MCF 10A (cell line): ENCODE measurements at places on chromosomes 2 and 18. TPM values are rescaled to one million over a fixed set of nuclear protein-coding genes. Genes with fewer than 3 reads are reported as not detected.
A peak's percentile ranks its signal among the peaks of the same experiment; 100 is the strongest.

DNA sequence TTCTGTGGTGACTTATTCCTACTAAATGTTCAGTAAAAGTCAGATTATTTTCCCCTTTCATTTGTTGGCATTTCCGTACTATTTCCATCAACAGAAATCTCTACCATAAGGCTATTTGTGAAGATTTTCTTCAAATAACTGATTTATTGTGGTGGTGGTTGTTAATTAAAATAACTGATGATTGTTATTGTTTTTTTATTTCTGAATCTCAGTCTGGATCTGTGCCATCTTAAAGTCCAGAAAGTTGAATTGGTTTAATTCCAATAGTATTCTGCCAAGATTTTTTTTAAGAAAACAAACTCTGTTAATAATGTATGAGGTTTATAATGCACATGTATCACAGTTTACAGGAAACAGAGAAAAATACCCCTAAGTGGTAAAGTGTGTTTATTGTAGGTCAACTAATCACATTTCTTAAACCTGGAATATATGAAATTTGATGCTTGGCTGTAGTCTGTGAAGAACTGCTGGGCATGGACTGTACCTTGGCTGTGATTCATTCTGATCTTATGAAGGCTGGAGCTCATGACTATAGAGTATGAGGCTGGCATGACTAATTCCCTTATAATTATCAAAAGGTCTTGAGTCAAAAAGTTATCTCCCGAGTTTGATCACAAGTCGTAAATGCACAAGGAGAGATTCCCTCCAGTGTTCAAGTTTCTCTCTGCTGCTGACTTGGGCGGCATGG, 134.2 kb upstream of the RND3 start:
- DNase-seq = peak; percentile 83

C2orf15 gene
- total RNA-seq = 0.74 and 0.93 TPM in 2 replicates

GRCh38 chr2:127355407-127356008, 32.3 kb downstream of the MAP3K2 start:
- DNase-seq = peak; percentile 50

- no peak for DNase-seq
Measured at GRCh38 chr2:38886063-38886462, 3.6 kb upstream of the ARHGEF33 start.

- no peak for DNase-seq
Measured at GRCh38 chr2:108367561-108368175, 10.1 kb upstream of the SULT1C4 start.

TDRD15 gene
- not detected in 2 replicates for total RNA-seq

DNA sequence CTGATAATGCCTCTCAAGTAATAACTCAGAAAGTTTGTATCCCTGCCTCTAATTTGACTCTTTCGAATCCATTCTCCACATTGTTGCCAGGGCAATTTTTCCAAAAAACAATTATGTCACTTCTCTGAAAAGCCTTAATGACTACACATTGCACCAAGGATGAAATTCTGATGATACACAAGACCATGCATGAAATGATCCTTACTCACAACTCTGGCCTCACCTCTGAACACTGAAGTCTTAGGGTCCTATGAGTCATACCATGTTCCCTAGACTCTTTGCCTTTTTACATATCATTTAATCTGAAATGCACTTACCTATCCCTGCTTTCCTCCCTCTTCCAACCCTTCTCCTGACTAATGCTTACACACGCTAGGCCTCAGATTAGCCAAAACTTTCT, 51.0 kb downstream of the WDPCP start:
- DNase-seq = peak; percentile 40

DNA sequence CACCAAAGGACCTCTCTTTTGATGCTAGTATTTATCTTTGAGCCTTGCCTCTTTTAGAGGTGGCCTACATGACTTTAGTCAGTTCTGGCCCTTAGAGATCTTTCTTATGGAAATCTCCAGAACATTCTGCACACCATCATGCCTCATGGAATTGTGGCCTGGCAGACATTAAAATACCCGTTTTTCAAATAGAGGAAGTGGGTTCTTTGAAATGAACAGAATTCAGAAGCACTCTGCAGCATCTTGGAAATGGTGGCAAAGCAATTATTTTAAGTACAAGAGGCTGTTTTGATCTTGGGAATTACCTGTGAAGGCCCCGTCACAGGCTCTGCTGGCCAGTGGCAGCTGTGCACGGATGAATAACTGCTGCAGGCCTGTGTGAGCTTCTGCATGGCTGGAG, 40.7 kb upstream of the APCDD1 start:
- DNase-seq = no peak

DNA sequence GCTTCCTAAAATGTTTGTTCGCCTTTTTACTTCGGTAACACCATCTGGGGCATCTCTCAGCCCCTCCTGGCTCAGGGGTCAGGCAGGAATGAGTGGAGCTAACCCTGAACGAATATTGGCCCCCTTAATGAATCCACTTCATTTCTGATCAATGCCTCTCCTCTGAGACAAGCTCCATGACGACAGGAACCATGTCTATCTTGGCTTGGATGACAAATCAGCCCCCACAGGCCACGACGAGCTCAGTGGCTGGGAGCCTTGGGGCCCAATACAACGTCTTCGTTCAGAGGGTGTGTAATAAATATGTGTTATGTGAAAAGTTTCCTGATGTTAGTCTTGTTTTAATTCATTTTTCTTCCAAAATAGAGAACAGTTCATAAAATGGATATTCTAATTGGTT, 133.0 kb downstream of the COL6A3 start:
- DNase-seq = no peak

DNA sequence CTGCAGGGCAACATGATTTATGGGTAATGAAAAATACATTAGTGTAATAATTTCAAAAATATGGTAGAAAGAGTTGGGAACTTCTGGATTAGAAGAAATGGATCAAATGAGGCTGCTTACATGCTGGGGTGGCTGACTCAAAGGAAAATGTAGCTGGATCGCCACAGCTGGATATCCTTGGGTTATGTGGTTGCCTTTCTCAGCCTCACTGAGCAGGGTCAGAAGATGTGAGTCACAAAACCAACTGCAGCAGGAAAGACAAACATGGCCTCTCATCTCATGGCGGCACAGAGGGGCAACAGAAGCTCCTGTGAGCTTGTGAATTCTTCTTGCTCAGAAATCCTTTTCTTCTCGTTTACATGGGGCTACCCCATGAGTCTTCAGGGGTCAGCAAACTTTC, 317.1 kb upstream of the SPRED2 start:
- DNase-seq = no peak

CABYR gene
- total RNA-seq = 3.0 TPM in 2 replicates

DNA sequence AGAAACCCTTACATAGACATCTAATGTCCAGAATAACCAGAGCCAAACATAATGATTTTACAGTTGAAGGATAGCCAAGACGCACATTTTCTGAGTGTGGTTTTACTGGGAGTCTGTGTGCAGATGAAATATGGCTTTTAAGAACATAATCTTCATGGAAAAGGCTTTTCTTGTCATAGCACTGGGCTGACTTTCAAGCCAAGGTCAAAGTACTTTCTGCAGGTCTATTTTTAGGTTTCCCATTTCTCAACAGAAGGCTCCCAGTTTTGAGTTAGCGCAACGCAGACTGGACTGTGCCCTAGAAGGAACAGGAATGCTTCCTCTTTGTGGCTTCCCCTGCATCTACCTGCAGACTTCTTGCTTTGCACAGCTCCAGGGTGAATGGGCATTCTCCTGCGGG, 92.3 kb upstream of the UPP2 start:
- no peak for DNase-seq
